ENCODE measurements at places on chromosomes 7 and 10.

DNA sequence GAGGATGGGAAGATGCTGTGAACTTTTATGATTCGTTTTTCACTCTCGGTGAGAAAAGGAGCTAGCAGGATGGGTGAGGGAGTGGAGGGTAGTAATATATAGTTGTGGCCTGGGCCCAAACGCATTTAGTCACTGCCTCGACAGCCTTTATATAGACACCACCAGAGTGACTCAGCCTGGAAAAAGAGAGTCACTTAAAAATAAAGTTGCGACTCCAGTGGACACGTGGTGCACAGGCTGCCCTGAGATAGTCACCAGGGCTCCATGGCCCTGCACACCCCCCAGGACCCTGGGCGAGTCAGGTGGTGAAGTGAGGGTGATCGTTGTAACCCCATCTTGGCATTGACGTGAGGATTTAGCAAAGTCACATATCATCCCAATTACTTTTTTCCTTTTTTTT lies 106.7 kb downstream of the CUX1 start:
- peaks cover 8% of the 10 kb centered on the region for H3K36me3 ChIP-seq
- H3K27me3 ChIP-seq: no peaks in the 10 kb centered on the region
- H3K4me3 ChIP-seq: no peak overlapping the region
- peak; percentile 15 for DNase-seq
- H3K27ac ChIP-seq: no peak overlapping the region

DNA sequence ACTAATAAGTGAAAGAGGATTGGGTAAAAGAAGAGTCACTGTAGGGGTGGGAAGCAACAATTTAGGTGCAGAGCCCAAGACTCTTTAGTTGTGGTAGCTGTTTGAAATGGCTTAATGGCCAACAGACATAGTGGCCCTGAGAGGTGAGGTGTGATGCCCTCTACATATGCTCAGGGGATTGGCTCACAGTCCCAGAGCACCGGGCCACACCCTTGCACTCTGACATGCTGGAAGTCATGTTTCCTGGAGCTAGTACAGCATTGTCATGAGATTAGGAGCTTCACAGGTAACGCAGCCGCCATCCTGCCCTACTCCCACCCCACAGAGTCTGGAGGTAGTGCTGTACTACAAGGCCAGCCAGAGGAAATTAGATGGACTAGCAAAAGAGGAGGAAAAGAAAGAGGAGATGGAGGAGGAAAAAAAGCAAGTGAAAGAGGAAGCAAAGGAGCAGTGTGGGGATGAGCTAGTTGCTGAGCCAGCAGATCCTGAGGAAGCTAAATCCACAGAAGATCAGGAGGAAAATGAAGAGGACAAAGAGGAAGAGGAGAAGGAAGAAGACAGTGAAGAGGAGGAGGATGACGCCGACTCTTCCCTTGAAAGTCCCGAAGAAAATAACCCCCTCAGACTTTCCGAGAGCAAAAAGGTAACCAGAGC lies 14.8 kb upstream of the FLNC start:
- H3K27me3 ChIP-seq: no peaks in the 10 kb centered on the region
- H3K27ac ChIP-seq: no peak overlapping the region
- H3K4me3 ChIP-seq: no peak overlapping the region
- H3K36me3 ChIP-seq: no peaks in the 10 kb centered on the region

- H3K4me3 ChIP-seq: no peak overlapping the region
- H3K27me3 ChIP-seq: no peaks in the 10 kb centered on the region
- no peaks in the 10 kb centered on the region for H3K4me1 ChIP-seq
- no peak overlapping the region for H3K27ac ChIP-seq
- DNase-seq: no peak
These were observed 687.5 kb downstream of the SORCS3 start for GRCh38 chr10:105328503-105329133.

DNA sequence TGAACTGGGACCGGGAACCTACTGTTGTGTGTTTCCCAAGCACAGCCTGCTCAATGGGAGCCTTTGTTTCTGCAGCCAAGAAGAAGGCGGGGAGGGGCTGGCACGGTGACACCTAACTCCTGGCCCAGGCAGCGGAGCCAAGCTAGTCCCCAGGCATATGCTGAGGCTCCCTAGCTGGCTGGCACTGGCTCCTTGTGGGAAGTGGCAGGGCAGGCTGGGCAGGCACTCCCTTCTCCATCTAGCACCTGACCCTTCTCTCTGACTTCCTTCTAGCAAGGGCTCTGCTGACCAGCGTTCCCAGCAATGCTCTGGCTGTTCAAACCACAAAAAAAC lies 325.0 kb downstream of the PLXNA4 start:
- H3K27me3 ChIP-seq: peaks cover 14% of the 10 kb centered on the region
- H3K4me1 ChIP-seq: no peaks in the 10 kb centered on the region
- H3K36me3 ChIP-seq: no peaks in the 10 kb centered on the region
- H3K4me3 ChIP-seq: no peak overlapping the region

DNA sequence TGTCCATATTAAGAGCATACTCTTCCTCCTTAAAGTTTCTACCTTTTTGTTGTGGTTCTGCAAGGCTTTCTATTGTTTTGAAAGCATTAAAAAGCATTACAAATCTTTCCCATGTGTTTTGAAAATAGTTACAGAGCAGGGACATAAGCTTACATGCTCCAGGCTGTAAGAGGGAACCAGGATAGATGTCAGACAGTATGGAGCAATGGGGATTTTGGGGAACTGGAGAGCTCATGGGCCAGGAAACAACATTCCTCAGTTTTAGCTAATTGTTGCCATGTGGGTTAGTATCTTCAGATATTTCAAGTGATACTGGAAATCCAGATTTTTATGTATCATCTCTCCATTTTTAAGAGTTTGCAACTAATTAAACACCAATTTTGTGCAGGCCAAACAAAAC lies 3.5 kb downstream of the MDFIC start:
- peaks cover 19% of the 10 kb centered on the region for H3K36me3 ChIP-seq
- DNase-seq: no peak
- H3K4me3 ChIP-seq: peak overlapping the region; percentile 75
- H3K4me1 ChIP-seq: peaks cover 28% of the 10 kb centered on the region
- H3K27me3 ChIP-seq: no peaks in the 10 kb centered on the region

DNA sequence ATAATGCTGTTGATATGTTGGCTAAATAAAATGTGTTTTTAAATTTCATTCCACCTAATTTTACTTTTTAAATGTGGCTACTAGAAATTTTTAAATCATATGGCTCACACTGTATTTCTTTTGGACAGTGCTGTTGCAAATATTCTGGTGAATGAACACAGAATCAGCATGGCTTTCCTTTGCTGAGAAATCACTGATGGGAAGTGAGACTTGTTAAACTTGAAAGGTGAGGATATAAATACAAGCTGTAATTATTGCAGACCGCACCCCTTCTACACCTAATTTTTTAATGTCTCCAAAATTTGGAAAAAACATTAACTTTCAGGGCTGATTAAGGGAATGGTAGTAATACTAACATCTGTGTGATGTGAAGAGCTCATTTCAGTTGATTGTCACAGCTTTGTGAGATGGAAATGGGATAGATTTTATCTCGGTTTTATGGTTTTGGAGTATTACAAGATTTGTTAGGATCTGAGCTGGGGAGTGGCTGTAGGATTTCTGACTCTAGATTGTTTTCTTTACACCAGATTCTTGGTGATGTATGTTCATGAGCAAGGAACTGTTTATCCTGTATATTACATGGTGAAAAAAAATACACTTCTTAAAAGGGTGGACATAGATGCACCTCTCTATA lies 1.3 kb downstream of the MIOS start:
- peaks cover 36% of the 10 kb centered on the region for H3K4me1 ChIP-seq
- H3K4me3 ChIP-seq: peak overlapping the region; percentile 84
- no peak for DNase-seq
- H3K36me3 ChIP-seq: peaks cover 37% of the 10 kb centered on the region

DNA sequence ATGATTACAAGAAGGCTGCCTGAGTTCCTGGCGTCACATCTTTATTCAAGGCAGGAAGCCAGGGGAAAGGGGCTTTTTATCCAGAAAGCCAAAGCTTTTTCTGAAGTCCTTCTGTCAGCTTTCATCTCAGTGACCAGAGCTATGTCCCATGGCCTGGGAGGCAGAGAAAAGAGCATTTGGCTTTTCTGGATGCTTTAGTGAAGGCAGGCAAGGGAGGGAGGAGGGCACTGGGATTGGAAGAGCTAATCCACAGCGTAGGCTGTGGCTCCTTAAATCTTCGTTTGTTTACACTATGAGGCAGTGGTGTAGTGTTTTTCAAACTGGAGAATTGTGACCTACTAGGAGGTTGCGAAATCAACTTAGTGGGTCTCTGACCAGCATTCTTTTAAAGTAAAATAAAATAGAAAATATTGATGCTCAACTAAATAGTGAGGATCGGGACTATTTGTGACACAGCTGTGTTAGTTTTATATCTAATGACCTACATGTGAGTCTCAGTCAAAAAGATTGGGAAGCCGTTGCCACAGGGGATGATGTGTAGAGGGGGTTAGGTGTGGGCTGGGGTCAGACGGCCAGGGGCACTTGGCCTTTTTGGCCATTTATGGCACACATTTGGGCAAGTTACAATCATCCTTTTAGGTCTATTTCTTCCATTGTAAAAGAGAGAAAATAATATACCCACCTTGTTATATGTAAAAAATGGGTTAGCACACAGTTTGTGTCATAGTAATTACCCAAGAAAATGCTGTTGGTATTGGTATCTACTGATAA lies 14.1 kb downstream of the CRYGN start:
- peaks cover 28% of the 10 kb centered on the region for H3K4me1 ChIP-seq
- H3K4me3 ChIP-seq: no peak overlapping the region
- no peaks in the 10 kb centered on the region for H3K27me3 ChIP-seq
- H3K36me3 ChIP-seq: no peaks in the 10 kb centered on the region
- H3K27ac ChIP-seq: no peak overlapping the region
- DNase-seq: no peak

- no peak overlapping the region for H3K27ac ChIP-seq
- H3K27me3 ChIP-seq: no peaks in the 10 kb centered on the region
- no peaks in the 10 kb centered on the region for H3K4me1 ChIP-seq
- no peak overlapping the region for H3K4me3 ChIP-seq
These were observed 617.2 kb downstream of the GRM8 start for GRCh38 chr7:126635545-126635944.

DNA sequence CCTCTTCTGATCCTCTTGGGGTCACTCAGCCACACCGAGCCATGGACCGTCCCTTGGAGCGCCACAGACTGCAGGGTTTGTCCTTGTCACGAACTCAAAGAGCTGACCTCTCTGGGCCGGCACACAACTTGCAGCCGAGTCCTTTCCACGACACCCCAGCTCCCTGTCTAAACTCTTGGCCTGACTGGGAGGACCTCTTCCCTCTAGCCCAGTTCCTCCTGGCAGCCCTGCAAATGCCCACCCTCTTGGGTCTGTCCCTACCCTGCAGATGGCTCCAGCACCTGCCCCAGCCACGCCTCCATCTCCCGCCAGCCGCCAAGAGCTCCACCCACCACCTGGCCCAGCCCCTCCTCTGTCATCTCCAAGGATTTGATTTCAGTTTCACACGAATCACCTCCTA lies 339.2 kb downstream of the DNAJB6 start:
- H3K27me3 ChIP-seq: peaks cover 60% of the 10 kb centered on the region
- no peaks in the 10 kb centered on the region for H3K36me3 ChIP-seq
- H3K27ac ChIP-seq: no peak overlapping the region
- H3K4me3 ChIP-seq: no peak overlapping the region
- DNase-seq: no peak

- no peak overlapping the region for H3K4me3 ChIP-seq
- H3K27me3 ChIP-seq: no peaks in the 10 kb centered on the region
- H3K36me3 ChIP-seq: peaks cover 21% of the 10 kb centered on the region
- H3K4me1 ChIP-seq: no peaks in the 10 kb centered on the region
These were observed 28.6 kb downstream of the ECD start for GRCh38 chr10:73139251-73139650.

DNA sequence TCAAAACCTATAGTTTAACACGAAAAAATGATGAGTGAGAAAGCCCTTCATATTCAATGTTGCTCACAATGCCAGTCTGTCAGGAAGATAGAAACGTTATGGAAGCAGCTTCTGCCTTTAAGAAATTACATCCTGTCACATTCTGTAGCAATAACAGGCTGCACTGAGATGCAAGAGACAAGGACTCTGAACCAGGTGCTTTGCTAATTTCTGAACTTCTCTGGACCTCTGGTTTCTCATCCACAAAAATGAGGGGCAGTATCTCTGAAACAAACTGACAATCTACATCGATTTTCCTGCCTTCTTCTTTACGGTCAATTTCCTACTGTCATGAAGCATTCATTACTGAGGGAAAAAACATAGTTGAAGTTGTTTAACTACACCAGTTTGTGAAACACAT lies 234.0 kb downstream of the SNX13 start:
- peaks cover 3% of the 10 kb centered on the region for H3K27me3 ChIP-seq
- H3K4me1 ChIP-seq: no peaks in the 10 kb centered on the region
- DNase-seq: no peak
- no peak overlapping the region for H3K27ac ChIP-seq
- no peaks in the 10 kb centered on the region for H3K36me3 ChIP-seq
- H3K4me3 ChIP-seq: no peak overlapping the region

GRCh38 chr7:99121496-99122021 lies 22.3 kb downstream of the SMURF1 start:
- H3K4me1 ChIP-seq: peaks cover 40% of the 10 kb centered on the region
- no peaks in the 10 kb centered on the region for H3K27me3 ChIP-seq
- peaks cover 41% of the 10 kb centered on the region for H3K36me3 ChIP-seq
- no peak overlapping the region for H3K27ac ChIP-seq

DNA sequence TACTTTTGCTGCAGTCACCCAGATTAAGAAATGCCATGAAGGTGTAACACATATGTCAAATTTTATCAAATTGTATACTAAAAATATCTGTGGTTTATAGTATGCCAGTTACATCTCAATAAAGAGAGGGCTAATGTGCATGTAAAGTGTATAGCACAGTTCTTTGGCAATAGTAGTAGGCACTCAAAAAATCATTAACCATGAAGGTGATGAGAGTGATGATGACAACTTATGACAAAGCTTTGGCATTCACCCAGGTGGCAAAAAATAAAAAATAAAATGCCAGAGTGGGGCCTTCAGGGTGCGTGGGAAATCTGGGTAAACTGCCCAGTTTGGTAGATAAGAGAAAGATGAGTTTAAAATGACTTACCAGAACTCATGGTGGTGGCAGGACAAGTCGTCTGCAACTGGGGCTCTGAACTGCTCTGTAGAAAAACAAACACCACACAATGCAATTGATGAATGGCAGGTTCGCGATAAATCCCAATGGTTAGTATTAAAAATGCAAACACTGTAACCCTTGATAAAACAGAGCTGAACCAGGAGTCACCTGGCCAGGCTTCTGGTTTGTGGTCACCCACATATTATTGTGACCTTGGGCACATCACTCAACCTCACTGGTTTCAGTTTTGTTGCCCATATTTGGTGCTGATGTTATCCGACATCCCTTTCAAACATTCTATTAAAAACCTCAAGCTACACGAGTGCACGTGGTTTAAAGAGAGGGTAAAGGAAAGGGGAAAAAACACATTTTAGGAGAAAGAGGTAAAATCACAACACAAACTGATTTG lies 120.2 kb downstream of the SORBS1 start:
- peak; percentile 5 for DNase-seq
- no peak overlapping the region for H3K27ac ChIP-seq
- no peaks in the 10 kb centered on the region for H3K36me3 ChIP-seq
- H3K4me1 ChIP-seq: peaks cover 10% of the 10 kb centered on the region

Data from activated naive CD8-positive, alpha-beta T cell treated with anti-CD3 and anti-CD28 coated beads for 36 hours (primary cell).